T-helper 22 cell (primary cell): ENCODE measurements at places on chromosomes 11 and 22.

- DNase-seq: no peak
These were observed 844.7 kb upstream of the CCDC90B start for GRCh38 chr11:84130646-84131427.

- DNase-seq: no peak
These were observed 6.6 kb downstream of the CNGA4 start for GRCh38 chr11:6245536-6245935.

- no peak for DNase-seq
These were observed 138.8 kb downstream of the AASDHPPT start for GRCh38 chr11:106216281-106216680.

GRCh38 chr11:58525037-58525614, 17.2 kb upstream of the OR5B21 start:
- DNase-seq: peak; percentile 7

DNA sequence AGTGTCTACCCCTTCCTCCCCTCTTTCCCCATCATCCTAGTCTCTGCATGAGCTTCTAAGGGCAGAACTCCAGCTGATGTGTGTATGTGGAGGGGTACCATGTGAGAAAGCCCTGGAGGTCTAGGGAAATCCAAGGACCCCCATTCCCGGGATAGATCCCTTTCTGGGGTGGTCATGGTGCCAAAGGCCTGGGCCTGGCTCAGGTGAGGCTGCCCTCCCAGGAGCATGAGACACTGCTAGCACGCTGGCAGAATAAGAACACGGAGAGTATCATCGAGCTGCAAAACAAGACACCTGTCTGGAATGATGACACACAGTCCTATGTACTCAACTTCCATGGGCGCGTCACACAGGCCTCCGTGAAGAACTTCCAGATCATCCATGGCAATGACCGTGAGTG, 19.6 kb downstream of the TUB start:
- DNase-seq: no peak

DNA sequence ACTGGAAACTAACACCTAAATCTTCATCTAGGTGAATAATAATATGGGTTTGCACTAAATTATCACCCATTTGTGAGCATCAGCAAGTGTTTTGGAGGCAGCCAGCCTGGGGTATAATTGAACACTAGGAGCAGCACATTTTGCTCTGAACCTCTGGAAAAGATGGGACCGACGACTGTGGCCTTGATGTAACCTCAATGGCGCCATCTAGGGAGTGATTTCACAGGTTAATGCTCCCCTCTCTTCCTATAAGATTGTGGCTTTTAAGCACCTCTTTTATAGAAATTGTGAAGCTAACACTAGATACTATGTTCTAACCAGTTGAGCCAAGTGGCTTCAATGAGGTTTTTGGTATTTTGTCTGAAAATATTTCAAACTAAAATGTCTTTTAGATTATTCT, 203.7 kb downstream of the NELL1 start:
- DNase-seq: no peak

DNA sequence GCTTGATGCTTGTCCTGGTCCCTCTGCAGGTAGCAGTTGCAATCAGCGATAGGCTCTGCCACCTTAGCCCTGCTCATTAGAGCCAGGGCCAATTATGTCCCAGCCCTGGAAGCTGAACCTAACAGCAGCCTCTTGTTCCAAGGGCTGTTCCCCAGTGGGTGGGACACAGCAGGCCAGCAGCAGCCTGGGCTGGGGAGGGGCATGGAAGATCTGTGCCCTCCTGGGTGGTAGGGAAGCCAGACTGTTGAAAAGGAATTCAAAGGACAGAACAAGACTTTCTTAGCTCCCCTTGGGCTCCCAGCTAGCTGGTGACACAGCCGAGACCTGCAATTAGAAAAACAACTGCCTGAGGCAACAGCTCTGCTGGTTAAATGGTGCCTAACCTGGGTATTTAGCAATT, 17.4 kb downstream of the DRD2 start:
- no peak for DNase-seq

DNA sequence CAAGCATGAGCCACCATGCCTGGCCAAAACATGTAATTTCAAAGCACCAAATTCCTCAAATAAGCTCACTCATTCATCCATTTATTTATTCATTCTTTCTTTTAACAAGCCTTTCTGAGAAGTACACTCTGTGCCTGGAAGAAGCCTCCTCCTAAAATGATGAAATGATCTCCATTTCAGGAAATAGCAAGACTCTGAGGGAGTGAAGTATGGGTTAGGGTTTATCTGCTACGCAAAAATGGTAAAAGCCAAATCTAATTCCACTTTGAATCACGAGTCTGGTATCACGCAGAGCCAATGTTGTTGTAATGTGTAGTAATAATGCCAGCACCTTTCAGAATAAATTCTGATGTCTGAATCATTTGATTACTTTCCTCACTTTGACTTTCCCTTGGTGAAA, 1041.8 kb downstream of the LRRC4C start:
- DNase-seq: no peak
